ENCODE measurements at places on chromosomes 11 and 22. TPM values are rescaled to one million over a fixed set of nuclear protein-coding genes. Genes with fewer than 3 reads are reported as not detected.

The PHLDA2 gene
- total RNA-seq = 42.8 TPM

The DRICH1 gene
- total RNA-seq = not detected

GRCh38 chr11:134119094-134119493 is 50.2 kb downstream of the JAM3 start:
- H3K36me3 ChIP-seq = no peaks in the 10 kb centered on the region
- DNase-seq = no peak
- H3K4me1 ChIP-seq = peaks cover 3% of the 10 kb centered on the region
- H3K4me3 ChIP-seq = no peak overlapping the region
- no peak overlapping the region for H3K27ac ChIP-seq

- peaks cover 2% of the 10 kb centered on the region for H3K4me1 ChIP-seq
- no peak overlapping the region for H3K27ac ChIP-seq
- no peak overlapping the region for H3K4me3 ChIP-seq
- H3K27me3 ChIP-seq = no peaks in the 10 kb centered on the region
- H3K36me3 ChIP-seq = no peaks in the 10 kb centered on the region
Observed at GRCh38 chr11:120548682-120549209, 37.2 kb downstream of the GRIK4 start.

- H3K36me3 ChIP-seq = no peaks in the 10 kb centered on the region
- no peaks in the 10 kb centered on the region for H3K4me1 ChIP-seq
- H3K4me3 ChIP-seq = no peak overlapping the region
- no peak for DNase-seq
- no peak overlapping the region for H3K27ac ChIP-seq
- H3K27me3 ChIP-seq = no peaks in the 10 kb centered on the region
Observed at GRCh38 chr22:48871176-48871840, 956.4 kb downstream of the BRD1 start.

GRCh38 chr22:25853501-25854284 is 111.7 kb downstream of the MYO18B start:
- H3K27me3 ChIP-seq = no peaks in the 10 kb centered on the region
- DNase-seq = no peak
- no peak overlapping the region for H3K4me3 ChIP-seq
- H3K36me3 ChIP-seq = no peaks in the 10 kb centered on the region

GRCh38 chr11:27174021-27174420 is 133.4 kb downstream of the BBOX1 start:
- no peak for DNase-seq
- no peaks in the 10 kb centered on the region for H3K4me1 ChIP-seq
- H3K36me3 ChIP-seq = no peaks in the 10 kb centered on the region
- H3K27ac ChIP-seq = no peak overlapping the region
- no peak overlapping the region for H3K4me3 ChIP-seq

Data from H9 (cell line).